ENCODE measurements at places on chromosomes 4 and X. TPM values are rescaled to one million over a fixed set of nuclear protein-coding genes. Genes with fewer than 3 reads are reported as not detected.

The RAB9B gene
- not detected for total RNA-seq

The SPANXN3 gene
- total RNA-seq = not detected

The MAGEA3 gene
- not detected for total RNA-seq

The NUDT9 gene
- total RNA-seq = 4.8 TPM

The HMGN5 gene
- 1.5 TPM for total RNA-seq

The KCNIP4 gene
- total RNA-seq = not detected

The FAM156A gene
- total RNA-seq = 16.0 TPM

The USP17L25 gene
- not detected for total RNA-seq

The NLGN3 gene
- total RNA-seq = 3.4 TPM

The TAF7L gene
- not detected for total RNA-seq

The MRFAP1L1 gene
- 27.0 TPM for total RNA-seq

The DKK2 gene
- not detected for total RNA-seq

The DIPK2B gene
- total RNA-seq = not detected

The FHDC1 gene
- 0.03 TPM for total RNA-seq

The CFP gene
- 18.6 TPM for total RNA-seq

The TLR10 gene
- total RNA-seq = not detected

The IL2 gene
- total RNA-seq = 4.7 TPM

The FRG2 gene
- total RNA-seq = not detected

The SLITRK4 gene
- 0.06 TPM for total RNA-seq

The LRAT gene
- total RNA-seq = not detected

The ARX gene
- not detected for total RNA-seq

The F11 gene
- total RNA-seq = not detected

The TCP11X2 gene
- not detected for total RNA-seq

The LGI2 gene
- total RNA-seq = not detected

The MAGEB17 gene
- not detected for total RNA-seq

The RRH gene
- not detected for total RNA-seq

The MAGEA9B gene
- not detected for total RNA-seq

The INPP4B gene
- total RNA-seq = 50.7 TPM
